ENCODE measurements at places on chromosomes 6 and 20.

DNA sequence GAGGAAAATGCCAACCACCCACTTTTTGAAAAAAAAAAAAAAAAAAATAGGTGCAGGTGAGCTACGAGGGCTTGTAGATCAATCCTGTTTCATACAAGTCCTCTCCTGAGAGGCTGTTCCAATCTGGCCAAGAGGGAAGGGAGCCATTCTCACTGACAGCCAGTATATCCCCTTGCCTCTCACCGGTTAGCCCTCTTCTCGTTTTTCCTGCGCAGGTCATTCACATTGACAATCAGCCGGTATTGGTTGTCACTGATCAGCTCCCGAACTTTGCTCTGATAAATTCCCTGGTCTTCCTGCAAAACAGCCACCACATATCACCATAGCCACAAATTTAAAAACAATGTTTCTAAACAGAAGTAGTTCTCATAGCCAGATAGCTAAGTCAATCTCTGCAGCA, 1.4 kb downstream of the MCM3 start:
- DNase-seq = no peak

- DNase-seq = no peak
These were observed 56.4 kb upstream of the VSTM2L start for GRCh38 chr20:37846573-37846972.

GRCh38 chr6:126041516-126041915, 55.2 kb downstream of the TRMT11 start:
- no peak for DNase-seq

DNA sequence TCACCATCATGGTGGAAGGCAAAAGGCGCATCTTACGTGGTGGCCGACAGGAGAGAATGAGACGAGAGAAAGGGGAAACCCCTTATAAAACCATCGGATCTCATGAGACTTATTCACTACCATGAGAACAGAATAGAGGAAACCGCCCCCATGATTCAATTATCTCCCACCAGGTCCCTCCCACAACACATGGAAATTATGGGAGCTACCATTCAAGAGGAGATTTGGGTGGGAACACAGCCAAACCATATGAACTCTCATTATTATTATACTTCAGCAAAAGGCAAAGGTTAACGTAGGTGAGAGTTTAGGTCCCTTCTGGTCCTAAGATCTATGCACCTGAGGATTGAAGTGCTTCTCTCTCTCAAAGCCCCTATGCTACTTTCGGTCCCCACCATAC, 2.4 kb upstream of the PFDN4 start:
- DNase-seq = no peak

- no peak for DNase-seq
These were observed 25.0 kb upstream of the NELFCD start for GRCh38 chr20:58956078-58956477.

DNA sequence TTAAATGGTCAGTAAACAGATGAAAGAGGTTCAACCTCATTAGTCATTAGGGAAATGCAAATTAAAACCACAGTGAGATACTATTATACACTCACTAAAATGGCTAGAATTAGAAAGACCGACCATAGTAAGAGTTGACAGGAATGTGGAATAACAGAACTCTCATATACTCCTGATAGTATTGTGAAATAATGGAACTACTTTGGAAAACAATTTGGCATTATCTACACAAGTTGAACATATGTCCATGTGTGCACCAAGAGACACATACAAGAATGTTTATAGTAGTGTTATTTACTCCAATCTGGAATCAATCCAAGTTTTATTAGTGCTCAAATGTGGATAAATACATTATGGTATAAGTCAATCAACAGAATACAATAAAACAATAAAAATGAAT, 59.6 kb downstream of the AK9 start:
- DNase-seq = no peak

GRCh38 chr20:53569005-53569404, 24.6 kb downstream of the ZNF217 start:
- DNase-seq = no peak

- no peak for DNase-seq
These were observed 74.9 kb downstream of the ZDHHC14 start for GRCh38 chr6:157455731-157456523.

DNA sequence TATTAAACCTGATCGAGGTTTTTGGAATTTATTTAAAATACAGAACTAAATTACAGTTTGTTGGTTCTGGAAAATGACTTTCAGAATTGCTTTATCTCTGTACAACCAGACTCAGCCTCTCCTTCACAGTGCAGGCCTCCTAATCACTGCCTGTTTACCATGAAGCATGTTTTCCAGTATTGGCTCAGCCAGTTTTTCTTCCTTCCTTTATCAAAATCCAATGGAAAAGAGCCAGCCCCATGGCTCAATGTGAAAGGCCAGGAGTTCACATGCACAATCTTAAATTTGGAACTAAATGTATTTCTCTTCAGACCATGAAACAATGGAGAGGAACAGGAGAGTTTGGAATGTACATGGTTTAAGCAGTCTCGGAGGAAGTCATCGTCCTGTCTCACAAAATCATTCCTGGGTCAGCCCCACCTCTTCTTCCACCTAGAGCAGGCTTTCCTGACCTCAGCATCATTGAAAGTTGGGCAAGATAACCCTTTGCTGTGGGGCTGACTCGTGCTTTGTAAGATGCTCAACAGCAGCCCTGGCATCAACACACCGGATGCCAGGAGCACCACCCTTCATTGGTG, 680.9 kb upstream of the AGPAT4 start:
- no peak for DNase-seq

- no peak for DNase-seq
These were observed 15.4 kb upstream of the ANKRD60 start for GRCh38 chr20:58243653-58244410.

- no peak for DNase-seq
These were observed 74.9 kb downstream of the FYN start for GRCh38 chr6:111798281-111798725.

DNA sequence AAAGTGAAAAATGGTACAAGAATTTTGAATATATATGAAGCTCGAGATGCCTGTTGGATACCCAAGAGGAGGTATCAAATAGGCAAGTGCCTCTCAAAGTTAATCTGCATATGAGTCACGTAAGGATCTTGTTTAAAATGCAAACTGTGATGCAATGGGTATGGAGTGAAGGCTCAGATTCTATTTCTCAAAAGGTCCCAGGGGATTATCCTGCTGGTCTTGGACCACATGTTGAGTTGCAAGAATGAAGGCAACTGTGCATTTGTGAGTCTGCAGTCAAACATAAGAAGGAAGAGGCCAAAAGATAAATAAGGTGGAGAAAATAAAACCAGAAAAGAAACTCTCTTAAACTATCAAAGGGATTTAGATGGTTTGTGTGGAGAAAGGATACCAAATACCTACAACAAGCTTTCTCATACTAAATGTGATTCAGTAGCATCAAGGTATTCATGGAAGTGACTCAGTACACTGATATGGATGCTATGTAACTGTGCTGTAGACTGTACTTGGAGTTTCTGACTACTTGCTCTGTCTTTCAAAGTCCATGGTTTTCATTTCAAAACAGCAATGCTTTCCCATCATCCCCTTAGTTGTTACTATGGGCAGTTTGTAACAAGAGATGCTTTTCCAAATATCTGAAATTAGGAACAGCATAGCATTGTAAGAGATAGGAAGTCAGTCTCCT, 106.3 kb downstream of the GFRAL start:
- no peak for DNase-seq

DNA sequence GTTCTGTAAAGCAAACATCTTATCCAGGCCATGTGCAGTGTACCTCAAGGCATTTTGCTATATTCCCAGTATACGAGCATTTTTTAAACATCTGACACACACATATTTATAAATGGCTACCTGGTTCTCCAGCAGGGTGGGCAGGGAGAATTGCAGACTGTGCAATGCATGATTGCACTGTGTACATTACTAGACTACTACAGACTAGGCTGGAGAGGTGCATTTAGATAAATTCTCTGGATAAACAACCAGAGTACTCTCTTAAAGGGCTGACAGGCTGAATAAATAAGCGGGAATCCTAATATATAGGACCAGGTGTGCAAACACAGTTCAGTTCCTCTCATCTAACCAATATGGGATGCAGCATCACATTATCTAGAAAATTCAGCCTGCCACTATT, 428.3 kb upstream of the ARID1B start:
- DNase-seq = no peak

DNA sequence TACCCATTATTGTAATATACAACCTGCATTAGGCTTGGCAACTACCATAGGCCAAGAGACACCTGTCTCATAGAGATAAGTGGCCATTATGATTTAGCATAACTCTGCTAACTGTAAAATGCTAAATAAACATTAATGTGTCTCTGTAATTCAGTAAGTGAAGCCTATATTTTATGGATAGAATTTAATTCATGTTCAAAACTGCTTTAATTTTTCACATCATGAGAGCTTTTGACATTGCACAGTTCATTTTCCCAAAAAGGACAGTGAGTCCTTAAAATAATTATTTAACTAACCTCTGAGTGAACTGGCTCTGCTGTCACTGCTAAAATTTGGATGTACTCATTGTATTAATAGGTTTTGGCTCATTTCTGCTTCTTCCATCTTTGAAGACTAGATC, 41.4 kb upstream of the TMX4 start:
- DNase-seq = no peak

GRCh38 chr6:99393366-99393697, 663 bp downstream of the COQ3 start:
- DNase-seq = no peak

GRCh38 chr6:2266841-2267240, 21.4 kb upstream of the GMDS start:
- no peak for DNase-seq

DNA sequence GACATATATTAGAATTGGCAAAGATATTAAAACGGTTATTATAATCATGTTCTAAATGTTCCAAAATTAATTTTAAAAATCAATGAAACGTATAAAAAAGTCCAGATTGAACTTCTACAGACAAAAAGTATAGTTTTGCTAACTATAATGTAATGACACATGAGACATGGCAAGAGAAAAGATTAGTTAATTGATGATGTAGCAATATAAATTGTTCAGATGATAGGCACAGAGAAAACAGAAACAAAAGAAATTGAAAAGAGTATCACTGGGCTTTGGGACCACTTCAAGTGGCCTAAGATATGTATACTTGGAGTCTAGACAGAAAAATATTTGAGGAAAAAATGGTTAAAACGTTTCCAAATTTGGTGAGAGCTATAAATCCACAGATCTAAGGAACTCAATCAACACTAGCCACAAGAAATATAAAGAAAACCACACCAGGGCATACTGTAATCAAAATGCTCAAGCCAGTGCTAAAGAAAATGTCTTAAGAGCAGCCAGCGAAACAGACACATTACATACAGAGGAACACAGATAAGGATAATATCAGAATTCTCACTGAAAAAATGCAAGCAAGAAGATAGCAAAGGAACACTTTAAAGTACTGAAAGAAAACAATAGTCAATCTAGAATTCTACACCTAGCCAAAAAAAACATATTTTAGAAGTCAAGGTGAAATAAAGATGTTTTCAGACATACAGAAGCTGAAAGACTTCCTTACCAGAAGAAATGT, 172.6 kb upstream of the FOXQ1 start:
- no peak for DNase-seq

DNA sequence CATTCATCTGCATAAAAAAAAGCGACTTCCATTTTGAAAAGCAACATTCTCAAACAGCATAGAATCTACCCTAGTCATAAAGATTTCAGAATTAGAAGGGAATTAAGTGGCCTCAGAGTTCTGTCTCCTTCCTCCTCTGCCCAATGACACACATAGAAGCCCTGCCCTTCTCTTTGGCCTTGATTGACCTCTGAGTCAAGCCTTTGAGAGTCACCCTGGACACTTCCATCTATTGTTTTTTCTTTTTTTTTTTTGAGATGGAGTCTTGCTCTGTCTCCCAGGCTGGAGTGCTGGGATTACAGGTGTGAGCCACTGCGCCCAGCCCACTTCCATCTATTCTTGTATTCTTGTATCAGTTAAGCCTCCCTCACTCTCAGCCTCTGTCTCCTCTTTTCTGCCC, 44.8 kb upstream of the CTNNBL1 start:
- no peak for DNase-seq

- no peak for DNase-seq
These were observed 20.2 kb downstream of the GPR6 start for GRCh38 chr6:109998159-109998785.

DNA sequence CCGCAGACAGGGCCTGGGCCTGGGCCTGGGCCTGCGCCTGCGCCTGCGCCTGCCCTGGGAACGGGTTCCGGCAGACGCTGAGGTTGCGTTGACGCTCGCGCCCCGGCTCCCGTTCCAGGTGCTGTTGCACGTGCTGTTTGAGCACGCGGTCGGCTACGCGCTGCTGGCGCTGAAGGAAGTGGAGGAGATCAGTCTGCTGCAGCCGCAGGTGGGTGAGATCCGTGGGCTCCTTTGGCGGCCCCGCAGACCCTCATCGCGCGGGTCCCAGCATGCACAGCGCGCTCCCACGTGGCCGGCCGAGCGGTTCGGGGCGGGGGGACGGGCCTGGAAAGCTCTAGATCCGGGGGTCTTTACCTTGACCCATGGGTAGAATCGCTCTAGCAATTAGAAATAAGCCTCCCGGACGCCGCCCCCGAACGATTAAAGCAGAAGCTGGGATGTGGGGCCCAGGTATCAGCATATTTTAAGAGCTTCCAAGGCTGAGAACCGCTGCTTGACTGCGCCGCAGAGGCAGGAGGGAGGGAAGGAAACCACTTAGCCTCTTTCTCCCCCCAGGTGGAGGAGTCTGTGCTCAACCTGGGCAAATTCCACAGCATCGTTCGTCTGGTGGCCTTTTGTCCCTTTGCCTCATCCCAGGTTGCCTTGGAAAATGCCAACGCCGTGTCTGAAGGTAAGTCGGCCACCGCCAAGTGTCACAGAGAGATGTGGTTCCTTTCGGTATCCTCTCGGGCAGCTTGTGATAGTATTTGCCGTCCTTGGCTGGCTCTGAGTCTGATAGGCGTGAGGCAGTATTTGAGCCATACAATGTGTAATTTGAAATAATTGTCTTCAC, 508 bp downstream of the NOP56 start:
- DNase-seq = no peak

- no peak for DNase-seq
These were observed 236.9 kb downstream of the CD109 start for GRCh38 chr6:73932866-73933265.

- DNase-seq = no peak
These were observed 44.2 kb downstream of the COL11A2 start for GRCh38 chr6:33147807-33148666.

GRCh38 chr6:2351807-2352431, 106.5 kb upstream of the GMDS start:
- no peak for DNase-seq

- no peak for DNase-seq
These were observed 608.6 kb downstream of the UTRN start for GRCh38 chr6:144893680-144894151.

DNA sequence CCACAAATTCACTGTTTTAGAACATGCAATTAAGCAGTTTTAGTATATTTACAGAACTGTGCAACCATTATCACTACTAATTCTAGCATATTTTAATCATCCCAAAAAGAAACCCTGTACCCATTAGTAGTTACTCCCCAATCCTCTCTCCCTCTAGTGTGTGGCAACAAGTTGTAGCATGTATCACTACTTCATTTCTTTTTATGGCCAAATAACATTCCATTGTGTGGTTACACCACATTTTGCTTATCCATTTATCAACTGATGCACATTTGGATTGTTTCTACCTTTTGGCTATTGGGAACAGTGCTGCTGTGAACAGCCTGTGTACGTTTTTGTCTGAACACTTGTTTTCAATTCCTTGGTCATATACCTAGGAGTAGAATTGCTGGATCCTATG, 31.5 kb upstream of the FKBP1A start:
- no peak for DNase-seq
